ENCODE measurements at places on chromosomes 5 and 9. TPM values are rescaled to one million over a fixed set of nuclear protein-coding genes. Genes with fewer than 3 reads are reported as not detected.

Gene PCDHAC1
- 0.18 TPM for total RNA-seq

Gene PLCXD3
- 0.15 TPM for total RNA-seq

Gene PCDHB15
- 2.3 TPM for total RNA-seq

Gene EMB
- 11.0 TPM for total RNA-seq

Gene CCDC192
- 2.0 TPM for total RNA-seq

Gene GADD45G
- 4.6 TPM for total RNA-seq

Gene MFAP3
- 38.4 TPM for total RNA-seq

Gene LRRC14B
- not detected for total RNA-seq

Gene NRG2
- total RNA-seq: 5.7 TPM

Gene LCN10
- total RNA-seq: 0.32 TPM

Gene TMEM250
- total RNA-seq: 60.1 TPM

Gene SUSD3
- 5.5 TPM for total RNA-seq

Gene NFIB
- 96.4 TPM for total RNA-seq

Gene IFNA2
- not detected for total RNA-seq

Gene ALDH1A1
- total RNA-seq: 7.7 TPM

Gene AGXT2
- total RNA-seq: not detected

Gene MLANA
- 28.6 TPM for total RNA-seq

Gene FBP2
- total RNA-seq: not detected

Gene GABRA1
- not detected for total RNA-seq

Gene PCDHB6
- 0.76 TPM for total RNA-seq

Gene SEMA5A
- 16.3 TPM for total RNA-seq

Gene CTXN3
- total RNA-seq: not detected

Gene ZDHHC11
- 7.5 TPM for total RNA-seq

Gene PCDHB12
- 0.97 TPM for total RNA-seq

Gene TAS2R1
- total RNA-seq: not detected

Gene GFI1B
- total RNA-seq: not detected

Gene FOXD4L4
- not detected for total RNA-seq

Gene KCNN2
- 0.62 TPM for total RNA-seq

Gene PGM5
- total RNA-seq: 5.1 TPM

Gene PITX1
- 1.4 TPM for total RNA-seq

Gene RHOBTB3
- 31.0 TPM for total RNA-seq

Gene STING1
- 13.8 TPM for total RNA-seq

Gene PCDHGA7
- total RNA-seq: 2.7 TPM

Gene PCDHB11
- total RNA-seq: 2.8 TPM

Gene GDNF
- total RNA-seq: 0.98 TPM

Gene CSF1R
- total RNA-seq: 22.8 TPM

Gene PALM2AKAP2
- total RNA-seq: 2.5 TPM

Gene KLHL3
- total RNA-seq: 29.1 TPM

Gene MAST4
- total RNA-seq: 90.7 TPM

Gene SOX30
- not detected for total RNA-seq

Gene FOXD4L3
- total RNA-seq: not detected

Gene PHYHD1
- total RNA-seq: 73.5 TPM

Gene MAMDC2
- 6.1 TPM for total RNA-seq

Gene NPR2
- 26.1 TPM for total RNA-seq

Gene SPINK4
- total RNA-seq: not detected

Gene IL17B
- not detected for total RNA-seq

Gene CFAP90
- total RNA-seq: not detected

Gene CYFIP2
- total RNA-seq: 17.1 TPM

Gene SLCO6A1
- not detected for total RNA-seq

Data from suprapubic skin (tissue), 4 donors.